Stimulated activated naive B cell treated with anti-CD40 and anti-IgM and Interleukin-4, amounts not matched to agents 10 μg/mL and 1 μg/mL and 100 μg/mL, for 72 hours (primary cell): ENCODE measurements at places on chromosomes 3 and 15.

GRCh38 chr3:179108086-179108485 is 36.5 kb upstream of the ZMAT3 start:
- no peak overlapping the region for H3K4me3 ChIP-seq
- H3K27me3 ChIP-seq = peaks cover 10% of the 10 kb centered on the region
- H3K36me3 ChIP-seq = peaks cover 8% of the 10 kb centered on the region
- no peak overlapping the region for H3K27ac ChIP-seq
- no peak for DNase-seq
- no peaks in the 10 kb centered on the region for H3K4me1 ChIP-seq

DNA sequence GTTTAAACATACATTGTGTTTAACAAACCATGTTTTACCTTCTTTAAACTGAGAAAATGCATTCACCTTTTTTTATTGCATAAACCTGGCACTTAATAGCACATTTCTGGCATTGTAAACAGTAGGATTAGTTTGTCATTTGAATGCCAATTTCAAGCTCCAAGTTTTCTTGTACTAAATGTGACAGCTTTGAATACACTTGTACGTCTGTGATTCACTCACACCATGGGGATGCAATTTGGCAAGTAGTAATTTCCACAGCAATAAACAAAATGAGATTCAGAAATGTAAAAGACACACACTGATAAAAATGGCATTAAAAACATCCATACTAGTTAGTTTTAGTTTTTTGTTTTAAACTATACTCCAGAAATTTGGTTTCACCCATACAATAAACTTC is 598.9 kb downstream of the SI start:
- H3K4me1 ChIP-seq = no peaks in the 10 kb centered on the region
- no peak overlapping the region for H3K27ac ChIP-seq
- H3K36me3 ChIP-seq = no peaks in the 10 kb centered on the region
- no peak overlapping the region for H3K4me3 ChIP-seq

DNA sequence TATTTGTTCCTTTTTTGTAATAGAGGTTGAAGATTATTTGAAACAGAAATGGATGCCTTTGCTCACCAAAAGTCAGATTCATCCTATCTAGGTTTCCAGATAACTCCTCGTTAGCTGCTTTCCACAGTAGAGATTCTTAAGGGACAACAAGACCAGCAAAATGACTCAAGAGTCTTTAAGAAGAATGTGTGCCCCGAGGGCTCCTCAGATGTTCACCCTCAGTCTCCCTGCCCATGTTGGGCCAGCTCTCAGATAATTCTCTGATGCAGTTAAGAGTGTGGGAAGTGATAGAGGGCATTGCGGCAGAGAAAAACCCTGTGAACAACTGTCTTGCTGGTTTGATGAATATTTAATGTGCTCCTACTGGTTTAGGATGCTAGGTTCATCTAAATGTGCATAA is 251.1 kb downstream of the PTPRG start:
- H3K36me3 ChIP-seq = no peaks in the 10 kb centered on the region
- H3K27me3 ChIP-seq = peaks cover 5% of the 10 kb centered on the region
- no peak overlapping the region for H3K27ac ChIP-seq

DNA sequence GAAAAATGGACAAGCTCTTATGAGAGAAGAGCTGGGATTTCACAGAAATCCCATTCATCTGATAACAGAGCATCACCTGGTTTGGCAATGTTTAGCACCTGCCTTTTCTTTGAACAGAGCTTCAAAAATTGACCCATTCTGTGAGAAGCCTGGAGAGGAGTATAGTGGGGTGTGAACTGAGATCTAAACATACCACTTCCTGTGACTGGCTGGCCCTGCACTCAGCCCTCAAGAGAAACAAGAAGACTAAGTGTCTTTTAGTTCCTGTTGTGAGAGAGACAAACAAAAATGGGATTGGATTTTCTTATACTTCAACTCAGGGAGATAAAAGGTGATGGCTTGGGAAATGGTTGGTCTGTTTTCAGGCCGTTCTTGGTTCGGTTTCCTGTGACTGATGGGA is 1060.2 kb downstream of the ROBO1 start:
- no peak overlapping the region for H3K27ac ChIP-seq
- no peak for DNase-seq
- no peak overlapping the region for H3K4me3 ChIP-seq
- H3K36me3 ChIP-seq = no peaks in the 10 kb centered on the region
- no peaks in the 10 kb centered on the region for H3K4me1 ChIP-seq

DNA sequence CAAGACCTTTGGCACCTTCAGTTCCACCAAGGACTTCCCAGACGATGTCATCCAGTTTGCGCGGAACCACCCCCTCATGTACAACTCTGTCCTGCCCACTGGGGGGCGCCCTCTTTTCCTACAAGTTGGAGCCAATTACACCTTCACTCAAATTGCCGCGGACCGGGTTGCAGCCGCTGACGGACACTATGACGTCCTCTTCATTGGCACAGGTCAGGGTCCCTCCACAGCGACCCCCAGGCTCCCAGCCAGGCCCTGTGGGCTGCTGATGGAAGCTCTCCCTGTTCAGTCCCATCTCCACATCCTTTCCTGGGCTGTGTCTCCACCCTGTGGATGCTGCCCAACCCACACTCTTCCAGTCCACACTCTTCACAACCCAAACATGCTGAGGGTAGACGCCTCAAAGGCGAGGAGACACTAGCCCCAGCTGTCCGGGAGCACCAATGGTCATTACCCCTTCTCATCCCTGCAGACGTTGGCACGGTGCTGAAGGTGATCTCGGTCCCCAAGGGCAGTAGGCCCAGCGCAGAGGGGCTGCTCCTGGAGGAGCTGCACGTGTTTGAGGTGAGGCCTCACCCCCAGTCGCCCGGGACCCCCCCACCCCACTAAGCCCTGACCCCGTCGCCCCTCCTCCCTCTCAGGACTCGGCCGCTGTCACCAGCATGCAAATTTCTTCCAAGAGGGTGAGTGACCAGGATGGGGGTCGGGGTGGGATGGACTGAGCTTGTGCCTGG is 4.3 kb upstream of the LSMEM2 start:
- peaks cover 20% of the 10 kb centered on the region for H3K4me1 ChIP-seq
- peak overlapping the region; percentile 42 for H3K4me3 ChIP-seq
- no peaks in the 10 kb centered on the region for H3K36me3 ChIP-seq
- H3K27ac ChIP-seq = peak overlapping the region; percentile 32
- DNase-seq = peak; percentile 64

DNA sequence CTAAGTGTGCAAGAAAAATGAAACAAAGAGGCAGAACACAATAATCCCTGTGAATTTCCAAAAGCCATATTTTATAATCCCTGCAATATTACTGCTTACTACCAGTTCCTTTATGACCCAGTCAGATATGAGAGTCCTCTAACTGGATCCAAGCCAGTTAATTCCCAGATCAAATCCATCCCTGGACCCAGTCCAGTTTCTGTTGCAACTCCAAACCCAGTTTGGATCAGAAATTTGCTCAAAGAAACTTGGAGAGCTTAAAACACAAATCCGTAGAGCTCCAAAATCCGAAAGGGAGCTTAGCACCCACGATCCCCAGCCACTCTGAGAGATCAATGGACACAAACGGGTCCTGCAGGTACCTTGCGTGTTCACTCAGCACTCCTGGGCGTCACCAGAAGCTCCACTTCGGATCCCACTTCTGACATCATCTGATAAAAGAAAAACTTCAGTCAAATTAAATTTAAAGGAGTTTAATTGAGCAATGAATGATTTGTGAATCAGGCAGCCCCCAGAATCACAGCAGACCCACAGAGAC is 32.6 kb upstream of the THUMPD3 start:
- DNase-seq = no peak
- H3K27ac ChIP-seq = no peak overlapping the region
- H3K4me1 ChIP-seq = no peaks in the 10 kb centered on the region
- H3K4me3 ChIP-seq = no peak overlapping the region
- H3K27me3 ChIP-seq = peaks cover 17% of the 10 kb centered on the region

DNA sequence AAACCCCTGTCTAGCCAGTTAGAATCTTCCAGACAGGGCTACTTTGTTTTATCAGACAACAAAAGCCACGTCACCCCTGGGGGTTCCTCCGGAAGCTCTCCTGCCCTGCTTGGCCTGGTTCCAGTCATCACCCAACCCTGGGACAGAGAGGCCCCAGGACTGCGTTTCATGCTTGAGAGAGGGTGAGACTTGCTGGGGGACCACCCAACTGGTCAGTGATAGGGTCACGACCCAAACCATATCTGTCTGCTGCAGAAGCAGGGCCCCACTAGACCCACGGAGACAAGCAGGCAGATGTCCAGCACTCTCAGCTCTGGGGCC is 1.2 kb downstream of the NT5DC2 start:
- peak overlapping the region; percentile 84 for H3K27ac ChIP-seq
- no peaks in the 10 kb centered on the region for H3K27me3 ChIP-seq
- peaks cover 14% of the 10 kb centered on the region for H3K4me1 ChIP-seq
- peak overlapping the region; percentile 77 for H3K4me3 ChIP-seq
- DNase-seq = no peak
- peaks cover 6% of the 10 kb centered on the region for H3K36me3 ChIP-seq

GRCh38 chr15:60591496-60592370 is 112.8 kb upstream of the ICE2 start:
- DNase-seq = peak; percentile 5
- peaks cover 67% of the 10 kb centered on the region for H3K27me3 ChIP-seq
- H3K27ac ChIP-seq = no peak overlapping the region
- H3K36me3 ChIP-seq = no peaks in the 10 kb centered on the region
- H3K4me1 ChIP-seq = peaks cover 5% of the 10 kb centered on the region

- no peak for DNase-seq
- H3K4me3 ChIP-seq = no peak overlapping the region
- no peaks in the 10 kb centered on the region for H3K36me3 ChIP-seq
- peaks cover 20% of the 10 kb centered on the region for H3K27me3 ChIP-seq
These were observed 32.9 kb upstream of the NR1I2 start for GRCh38 chr3:119748991-119749390.

GRCh38 chr3:172696357-172696756 is 14.5 kb downstream of the NCEH1 start:
- no peak for DNase-seq
- peaks cover 10% of the 10 kb centered on the region for H3K4me1 ChIP-seq
- H3K4me3 ChIP-seq = no peak overlapping the region
- H3K27ac ChIP-seq = no peak overlapping the region

DNA sequence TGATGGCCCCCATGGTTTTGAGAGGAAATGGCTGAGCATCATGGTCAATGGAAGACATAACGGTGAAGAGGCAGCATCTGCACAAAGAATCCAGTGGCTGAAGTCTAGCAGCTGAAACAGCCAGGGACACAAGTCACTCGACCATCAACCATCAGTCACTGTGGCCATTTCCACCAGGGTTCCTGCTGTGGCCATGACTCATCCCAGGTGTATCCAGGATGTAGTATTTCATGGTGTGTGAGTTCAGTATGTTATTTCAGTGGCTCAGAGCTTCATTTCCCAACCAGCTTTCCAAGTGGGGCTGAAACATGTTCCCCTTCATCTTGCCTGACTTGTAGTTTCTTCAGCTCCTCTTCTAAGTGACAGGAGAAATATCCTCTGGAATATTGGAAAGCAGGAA is 47.8 kb upstream of the WNT5A start:
- H3K4me3 ChIP-seq = no peak overlapping the region
- no peaks in the 10 kb centered on the region for H3K27me3 ChIP-seq
- H3K4me1 ChIP-seq = no peaks in the 10 kb centered on the region
- no peaks in the 10 kb centered on the region for H3K36me3 ChIP-seq
- no peak overlapping the region for H3K27ac ChIP-seq
- DNase-seq = no peak

DNA sequence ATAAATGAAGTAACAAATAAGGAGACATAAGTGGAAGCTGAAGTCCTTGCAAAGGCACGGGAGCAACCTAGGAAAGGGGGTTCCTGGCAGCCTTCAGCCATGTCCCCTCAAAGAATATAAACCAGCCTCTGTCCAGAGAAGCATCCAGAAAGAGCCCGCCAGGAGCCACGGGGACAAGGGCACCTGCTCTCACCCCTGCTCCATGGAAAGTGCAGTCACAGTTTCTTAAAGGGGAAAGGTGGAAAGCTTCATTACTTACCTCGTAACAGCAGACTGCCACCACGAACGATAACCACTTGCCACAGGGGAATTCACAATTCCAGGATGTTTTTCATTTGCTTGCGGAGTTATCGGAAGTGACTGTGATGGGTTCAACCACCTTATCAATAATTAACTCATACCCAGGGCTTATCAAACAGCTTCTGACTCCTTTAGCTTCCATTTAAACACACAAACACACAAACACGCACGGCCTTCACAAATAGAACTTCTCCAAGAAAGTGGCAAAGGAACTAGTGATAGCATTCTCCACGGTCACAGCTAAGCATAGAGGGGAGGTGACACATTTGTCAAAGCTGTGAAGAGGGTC is 134.2 kb upstream of the IGF1R start:
- no peaks in the 10 kb centered on the region for H3K36me3 ChIP-seq
- peaks cover 10% of the 10 kb centered on the region for H3K27me3 ChIP-seq
- H3K4me3 ChIP-seq = no peak overlapping the region
- DNase-seq = no peak

DNA sequence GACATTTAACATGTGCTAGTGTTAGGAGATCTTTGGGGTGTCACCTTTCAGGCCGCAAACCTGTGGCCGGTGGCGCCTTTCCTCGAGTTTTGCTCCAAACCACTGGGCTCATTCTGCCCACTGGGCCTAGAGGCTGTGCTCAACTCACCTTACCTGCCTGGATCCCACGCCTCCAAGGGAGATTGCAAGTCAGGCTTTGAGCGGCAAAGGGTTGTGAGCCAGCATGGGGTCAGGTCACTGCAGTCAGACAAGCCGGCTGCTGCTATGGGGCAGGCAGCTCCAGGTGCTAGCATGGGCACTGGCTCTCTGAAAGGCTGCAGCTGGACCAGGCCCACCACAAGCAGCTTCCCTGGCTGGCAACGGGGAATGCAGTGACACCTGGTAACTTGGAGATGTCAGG is 265.5 kb downstream of the ZBBX start:
- H3K27ac ChIP-seq = no peak overlapping the region
- DNase-seq = no peak
- H3K4me1 ChIP-seq = no peaks in the 10 kb centered on the region
- H3K36me3 ChIP-seq = no peaks in the 10 kb centered on the region
- H3K4me3 ChIP-seq = no peak overlapping the region
- no peaks in the 10 kb centered on the region for H3K27me3 ChIP-seq

DNA sequence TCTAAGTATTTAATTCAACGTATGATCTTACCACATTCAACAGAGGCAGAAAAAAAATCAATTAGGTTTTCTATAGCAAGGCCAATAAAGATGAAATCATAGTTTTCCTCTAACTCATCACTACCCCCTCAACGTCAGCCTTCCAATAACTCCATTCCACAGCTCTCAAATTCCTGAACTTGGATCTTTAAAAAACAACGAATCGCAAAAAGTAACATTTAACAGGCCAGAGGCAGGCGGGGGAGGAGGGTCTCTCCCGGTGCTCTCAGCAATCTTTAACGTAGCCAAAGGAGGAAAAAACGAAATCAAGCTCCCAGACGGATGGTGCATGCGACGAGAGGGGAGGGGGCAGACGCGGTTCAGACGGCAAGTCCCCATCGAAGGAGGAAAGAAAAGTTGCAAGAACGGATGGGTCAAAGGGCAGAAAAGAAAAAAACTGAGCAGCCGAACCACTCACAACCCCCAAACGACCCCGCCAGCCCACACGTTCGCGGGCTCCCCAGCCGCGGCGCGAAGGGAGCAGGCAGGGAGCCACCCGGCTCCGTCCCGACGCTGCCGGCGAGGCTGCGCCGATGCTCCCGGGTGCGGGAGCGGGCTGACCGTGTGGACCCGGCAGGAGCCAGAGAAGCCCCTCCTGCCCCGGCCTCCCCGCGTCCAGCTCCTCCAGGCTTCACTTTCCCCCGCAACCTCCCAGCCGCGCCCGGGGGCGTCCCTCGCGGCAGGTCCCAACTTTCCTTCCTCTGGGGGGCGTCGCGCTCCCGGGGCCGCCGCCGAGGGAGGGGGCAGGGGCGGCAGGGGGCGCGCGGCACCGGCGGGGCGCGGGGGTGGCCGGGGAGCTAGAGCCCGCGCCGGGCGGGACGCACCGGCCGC is 703 bp downstream of the PEAK1 start:
- DNase-seq = peak; percentile 21
- H3K27ac ChIP-seq = peak overlapping the region; percentile 96
- peaks cover 7% of the 10 kb centered on the region for H3K36me3 ChIP-seq
- H3K4me1 ChIP-seq = peaks cover 26% of the 10 kb centered on the region
- H3K27me3 ChIP-seq = no peaks in the 10 kb centered on the region
- H3K4me3 ChIP-seq = peak overlapping the region; percentile 96
